Esophagus muscularis mucosa (tissue), 4 donors: ENCODE measurements at places on chromosomes 5 and 9. TPM values are rescaled to one million over a fixed set of nuclear protein-coding genes. Genes with fewer than 3 reads are reported as not detected.

DNA sequence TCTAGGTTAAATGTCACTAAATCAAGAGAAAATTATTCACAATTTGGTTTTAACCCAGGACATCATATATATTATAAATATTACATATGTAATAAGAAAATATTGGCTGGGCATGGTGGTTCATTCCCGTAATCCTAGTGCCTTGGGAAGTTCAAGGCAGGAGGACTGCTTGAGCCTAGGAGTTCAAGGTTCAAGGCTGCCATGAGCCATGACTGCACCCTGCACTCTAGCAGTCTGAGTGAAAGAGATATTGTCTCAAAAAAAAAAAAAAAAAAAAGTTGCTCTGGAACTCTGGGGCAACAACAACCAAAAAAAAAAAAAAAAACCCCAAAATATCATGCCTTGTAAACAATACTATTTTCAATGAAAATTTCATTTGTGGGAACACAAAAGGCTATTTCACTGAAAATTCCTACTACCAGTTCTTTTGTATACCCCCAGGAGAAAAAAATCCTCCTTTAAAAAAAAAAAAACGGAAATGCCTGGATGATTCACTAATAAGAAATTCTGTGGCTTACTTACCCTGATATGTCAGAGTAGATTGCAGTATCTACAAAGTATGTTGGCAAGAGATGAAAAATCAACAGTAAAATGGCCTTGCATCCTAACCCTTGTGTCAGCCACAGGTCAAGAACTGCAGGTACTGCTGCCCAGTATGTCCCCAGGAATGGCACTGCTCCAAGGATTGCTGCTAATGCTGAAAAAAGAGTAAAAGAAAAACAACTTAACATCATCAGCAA, 22.6 kb upstream of the CTNNAL1 start:
- H3K27ac ChIP-seq: peak overlapping the region; percentile 61
- H3K4me3 ChIP-seq: no peak overlapping the region
- H3K36me3 ChIP-seq: peaks cover 60% of the 10 kb centered on the region
- H3K4me1 ChIP-seq: peaks cover 32% of the 10 kb centered on the region
- DNase-seq: no peak
- H3K27me3 ChIP-seq: no peaks in the 10 kb centered on the region

Gene PRRX2
- total RNA-seq: 10.2 TPM

Gene DAB2
- total RNA-seq: 84.3 TPM

Gene FBP2
- not detected for total RNA-seq

Gene SERF1A
- 9.6 TPM for total RNA-seq

GRCh38 chr5:56993241-56993640, 41.3 kb upstream of the MIER3 start:
- H3K4me3 ChIP-seq: no peak overlapping the region
- H3K27ac ChIP-seq: no peak overlapping the region
- no peaks in the 10 kb centered on the region for H3K27me3 ChIP-seq
- no peaks in the 10 kb centered on the region for H3K4me1 ChIP-seq
- no peaks in the 10 kb centered on the region for H3K36me3 ChIP-seq

DNA sequence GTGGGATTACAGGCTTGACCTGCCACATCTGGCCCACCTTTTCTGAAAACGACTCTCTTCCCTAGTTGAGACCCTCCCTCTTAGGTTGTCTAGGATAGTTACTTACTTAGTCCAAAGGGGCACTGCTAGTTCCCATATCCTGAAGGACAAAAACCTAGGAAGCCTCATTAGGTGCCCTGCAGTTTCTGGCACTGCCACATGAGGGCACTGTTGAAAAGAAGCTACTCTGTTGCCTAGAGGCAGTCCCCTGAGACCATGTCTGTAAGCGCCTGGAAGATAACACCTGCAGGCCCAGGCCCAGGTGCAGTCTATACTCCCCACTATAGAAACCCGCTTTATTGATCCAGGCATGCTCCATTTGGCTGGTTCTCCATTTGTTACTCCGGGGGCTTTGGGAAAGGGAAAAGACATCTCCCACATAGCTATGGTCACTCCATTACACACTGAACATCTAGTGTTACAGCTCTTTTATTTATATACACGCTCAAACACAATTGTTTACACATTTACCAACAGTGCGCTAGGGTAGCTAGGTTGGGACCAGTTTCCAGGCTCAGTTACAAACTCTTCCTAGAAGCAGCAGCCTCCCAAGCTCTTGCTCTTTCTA, 73.4 kb upstream of the PPARGC1B start:
- DNase-seq: no peak
- no peaks in the 10 kb centered on the region for H3K27me3 ChIP-seq
- no peak overlapping the region for H3K4me3 ChIP-seq
- no peaks in the 10 kb centered on the region for H3K36me3 ChIP-seq
- H3K4me1 ChIP-seq: no peaks in the 10 kb centered on the region

- peaks cover 98% of the 10 kb centered on the region for H3K4me1 ChIP-seq
- no peaks in the 10 kb centered on the region for H3K36me3 ChIP-seq
- no peak overlapping the region for H3K4me3 ChIP-seq
- DNase-seq: peak; percentile 57
- peak overlapping the region; percentile 68 for H3K27ac ChIP-seq
These were observed 90.4 kb downstream of the ZNF608 start for GRCh38 chr5:124655921-124656511.

DNA sequence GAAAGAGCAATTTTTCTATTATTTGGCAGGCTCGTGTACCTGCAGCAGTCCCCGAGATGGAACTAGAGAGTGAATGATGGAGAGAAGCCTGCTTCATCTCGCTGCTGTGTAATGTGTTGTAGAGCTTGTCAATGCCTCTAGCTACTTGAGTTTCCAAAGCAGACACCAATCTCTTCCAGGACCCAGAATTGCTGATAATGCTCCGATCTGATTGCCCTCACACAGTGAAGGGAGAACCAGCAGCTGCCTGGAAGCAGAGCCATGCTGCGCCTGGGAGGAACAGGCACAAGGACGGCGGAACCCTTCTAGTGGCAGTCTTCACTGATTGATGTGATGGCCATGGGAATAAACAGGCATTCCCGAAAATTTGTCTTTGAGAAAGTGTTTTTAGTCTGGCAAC, 288.0 kb downstream of the ICE1 start:
- H3K27ac ChIP-seq: no peak overlapping the region
- peaks cover 10% of the 10 kb centered on the region for H3K4me1 ChIP-seq
- H3K36me3 ChIP-seq: no peaks in the 10 kb centered on the region
- no peaks in the 10 kb centered on the region for H3K27me3 ChIP-seq
- DNase-seq: no peak

Gene AP3B1
- total RNA-seq: 34.2 TPM

DNA sequence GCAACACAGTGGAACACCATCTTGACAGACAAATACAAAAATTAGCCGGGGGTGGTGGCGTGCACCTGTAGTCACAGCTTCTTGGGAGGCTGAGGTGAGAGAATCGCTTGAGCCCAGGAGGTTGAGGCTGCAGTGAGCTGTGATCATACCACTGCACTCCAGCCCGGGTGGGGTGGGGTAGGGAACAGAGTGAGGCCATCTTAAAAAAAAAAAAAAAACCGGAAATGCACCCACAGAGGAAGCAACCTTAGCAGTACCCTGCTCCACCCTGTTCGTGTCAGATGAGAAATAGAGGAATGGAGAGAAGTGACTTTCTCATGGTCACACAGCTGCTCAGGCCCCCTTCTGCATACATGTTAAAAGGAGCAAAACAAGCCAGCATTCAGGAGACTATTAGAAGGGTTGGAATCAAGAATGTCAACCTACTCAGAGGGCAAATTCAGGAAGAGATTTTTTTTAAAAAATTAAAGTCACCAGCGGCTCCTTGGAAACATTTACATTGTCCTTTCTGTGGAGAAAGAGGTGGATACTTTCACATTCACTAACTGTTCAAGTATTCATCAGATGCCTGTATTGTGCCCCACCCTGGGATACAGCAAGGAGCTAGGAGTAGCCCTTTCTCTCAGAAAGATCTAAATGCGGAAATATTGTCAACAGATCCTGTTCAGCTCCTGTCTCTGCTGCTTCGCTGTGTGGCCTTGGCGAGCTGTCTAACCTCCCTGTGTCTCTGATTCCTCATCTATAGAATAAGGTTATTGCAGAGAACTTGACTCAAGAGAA, 41.0 kb downstream of the CYFIP2 start:
- H3K4me3 ChIP-seq: no peak overlapping the region
- H3K36me3 ChIP-seq: peaks cover 6% of the 10 kb centered on the region
- peaks cover 4% of the 10 kb centered on the region for H3K4me1 ChIP-seq
